ENCODE measurements at places on chromosomes 12 and 14.

- no peak for DNase-seq
Observed at GRCh38 chr14:84234281-84234680, 1295.7 kb upstream of the FLRT2 start.

DNA sequence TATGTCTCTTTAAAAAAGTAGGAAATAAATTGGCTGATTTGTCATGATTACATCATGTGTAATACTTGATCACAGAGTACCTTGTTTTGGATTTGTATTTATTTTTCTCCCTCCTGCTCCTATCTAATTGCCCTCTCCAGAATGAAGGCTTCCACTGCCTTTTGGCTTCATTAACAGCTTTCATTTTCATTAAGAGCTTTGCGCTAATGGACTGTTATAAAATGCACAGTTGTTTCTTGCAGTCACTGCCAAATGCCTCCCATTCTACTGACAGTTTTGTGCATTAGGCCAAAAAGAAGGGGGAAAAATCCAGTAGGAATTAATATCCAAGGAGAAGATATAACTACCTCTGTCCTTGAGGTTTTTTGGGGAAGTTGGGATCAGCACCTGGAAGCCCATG lies 159.2 kb downstream of the NRXN3 start:
- no peak for DNase-seq

- no peak for DNase-seq
Observed at GRCh38 chr12:68428211-68428610, 96.0 kb upstream of the MDM1 start.

GRCh38 chr12:86290615-86291014 lies 34.4 kb upstream of the MGAT4C start:
- DNase-seq = no peak

Measured in cortex of kidney (tissue), 1 donor.